ENCODE measurements at places on chromosomes 5 and 9. TPM values are rescaled to one million over a fixed set of nuclear protein-coding genes. Genes with fewer than 3 reads are reported as not detected.

CHD1 gene
- 50.1 TPM for total RNA-seq

DNA sequence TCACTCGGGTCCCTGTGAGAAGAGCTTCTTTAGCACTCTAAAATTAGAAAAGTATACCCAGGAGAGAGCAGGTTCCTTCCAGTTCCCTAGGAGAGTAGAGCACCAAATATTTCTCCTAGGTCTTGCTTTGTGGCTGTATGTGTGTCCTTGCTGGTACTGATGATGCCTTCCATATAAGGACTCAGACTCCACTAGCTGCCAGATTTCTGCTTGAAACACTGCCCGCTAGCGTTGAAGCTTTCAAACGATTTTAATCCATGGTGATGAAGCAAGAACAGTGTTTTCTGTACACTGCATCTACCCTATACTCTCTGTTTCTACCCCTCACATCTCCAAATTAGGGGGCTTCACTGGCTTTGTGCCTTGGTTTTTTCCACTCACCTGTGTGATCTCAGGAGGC is 2.4 kb upstream of the SMC2 start:
- peak; percentile 53 for DNase-seq

DNA sequence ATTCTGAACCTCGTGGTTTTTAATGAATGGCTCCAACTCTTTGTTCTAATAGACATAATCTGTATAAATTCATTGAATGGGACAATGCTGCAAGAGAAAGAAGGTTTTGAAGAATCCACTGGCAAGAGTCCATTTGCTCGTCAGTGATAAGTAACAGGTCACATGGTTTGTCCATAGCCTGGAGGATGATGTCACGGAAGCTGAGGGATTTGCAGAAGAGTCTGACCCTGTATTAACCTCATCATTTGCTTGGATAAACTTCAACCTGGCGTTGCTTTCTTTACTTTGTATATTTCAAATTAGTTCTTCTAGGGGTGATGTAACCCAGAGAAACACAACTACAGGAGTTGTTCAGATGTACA is 197.4 kb downstream of the GAS1 start:
- DNase-seq, result peak; percentile 83

C9orf152 gene
- total RNA-seq, result not detected

GRCh38 chr5:151463137-151464029 is 16.0 kb downstream of the SLC36A1 start:
- no peak for DNase-seq

DNA sequence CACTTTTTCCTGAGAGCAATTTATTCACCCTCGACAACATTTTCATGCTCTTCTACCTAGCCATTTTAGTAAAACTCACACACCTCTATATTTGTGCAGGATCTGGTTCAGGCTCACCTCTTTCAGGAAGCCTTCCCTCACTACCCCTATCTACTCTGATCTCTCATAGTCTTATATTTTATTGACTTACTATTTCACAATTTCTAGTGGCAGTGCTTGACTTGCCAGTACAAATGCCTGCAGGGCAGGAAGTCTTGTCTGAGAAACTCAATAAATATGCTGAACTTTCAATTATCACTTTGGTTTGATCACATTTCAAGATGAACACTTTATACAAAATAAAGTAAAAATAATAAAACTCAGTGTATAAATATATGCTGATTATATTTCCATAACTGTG is 226.8 kb downstream of the CETN3 start:
- no peak for DNase-seq

GRCh38 chr5:88688984-88689667 is 193.9 kb downstream of the MEF2C start:
- DNase-seq, result no peak

GRCh38 chr9:88378317-88378716 is 9.9 kb upstream of the SPIN1 start:
- peak; percentile 61 for DNase-seq

ENTREP1 gene
- total RNA-seq, result under 0.01 TPM

- DNase-seq, result no peak
Observed at GRCh38 chr9:88937248-88937647, 54.0 kb upstream of the S1PR3 start.

GRCh38 chr5:176529116-176529740 is 8.0 kb downstream of the RNF44 start:
- DNase-seq, result no peak

DNA sequence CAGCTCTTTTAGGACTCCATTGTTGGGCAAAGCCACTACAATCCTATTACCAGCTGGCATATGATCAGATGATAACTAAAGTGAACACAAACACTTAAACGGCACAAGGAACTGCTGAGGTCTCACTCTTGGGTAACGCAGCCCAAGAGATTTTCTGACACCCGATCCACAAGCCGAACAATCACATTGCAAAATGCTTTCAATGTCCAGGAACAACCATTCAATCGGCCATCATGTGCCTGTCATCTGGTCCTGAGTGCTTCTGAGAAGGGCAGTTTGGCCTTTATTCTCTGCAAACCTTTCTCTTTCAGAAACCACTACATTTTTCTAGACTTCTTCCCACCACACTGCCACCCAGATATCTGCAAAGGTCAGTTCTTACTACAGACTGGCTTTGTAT is 283.1 kb downstream of the GLIS3 start:
- no peak for DNase-seq

DNA sequence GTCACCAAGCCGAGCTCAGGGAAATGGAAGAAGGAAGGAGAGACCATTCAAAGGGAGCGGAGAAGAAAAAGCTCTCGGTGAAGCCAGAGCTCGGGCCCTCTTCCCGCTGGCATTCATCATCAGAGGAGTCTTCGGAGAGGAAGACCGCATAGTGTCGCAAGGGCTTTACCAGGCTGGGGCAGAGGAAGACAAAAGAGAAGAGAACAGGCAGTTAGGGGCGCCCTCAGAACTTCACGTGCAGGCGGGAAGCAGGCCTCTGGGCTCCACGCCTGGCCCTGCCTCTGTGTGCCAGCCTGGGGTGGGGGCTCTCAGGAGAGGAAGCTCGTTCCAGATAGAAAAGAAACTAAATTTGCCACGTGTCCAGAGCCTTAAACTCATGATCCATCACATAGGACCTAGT is 31.7 kb downstream of the CRB2 start:
- DNase-seq, result no peak

- DNase-seq, result no peak
Observed at GRCh38 chr5:170402508-170402907, 13.3 kb upstream of the KCNMB1 start.

- no peak for DNase-seq
Observed at GRCh38 chr9:35695943-35696401, 6.2 kb upstream of the TPM2 start.

- no peak for DNase-seq
Observed at GRCh38 chr5:13735691-13736090, 208.8 kb downstream of the DNAH5 start.

DNA sequence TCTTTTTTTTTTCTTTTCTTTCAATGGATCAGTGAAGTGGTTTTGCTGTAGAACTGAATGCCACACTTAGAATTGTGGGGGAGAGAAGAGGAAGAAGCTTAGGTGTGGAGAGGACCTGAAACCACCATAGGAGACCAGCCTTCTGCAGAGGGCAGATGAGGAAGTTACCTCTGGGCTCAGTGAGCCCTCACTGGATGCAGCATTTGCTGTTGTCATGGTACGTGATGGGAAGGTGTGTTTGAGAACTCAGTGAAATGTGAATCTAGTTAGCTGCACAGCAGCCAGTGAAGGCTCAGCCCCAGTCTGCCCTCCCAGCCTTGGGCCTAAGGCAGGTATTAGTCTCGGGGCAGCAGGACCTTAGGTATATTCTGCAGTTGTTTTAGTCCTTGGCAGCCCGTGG is 17.5 kb downstream of the CYFIP2 start:
- no peak for DNase-seq

DNA sequence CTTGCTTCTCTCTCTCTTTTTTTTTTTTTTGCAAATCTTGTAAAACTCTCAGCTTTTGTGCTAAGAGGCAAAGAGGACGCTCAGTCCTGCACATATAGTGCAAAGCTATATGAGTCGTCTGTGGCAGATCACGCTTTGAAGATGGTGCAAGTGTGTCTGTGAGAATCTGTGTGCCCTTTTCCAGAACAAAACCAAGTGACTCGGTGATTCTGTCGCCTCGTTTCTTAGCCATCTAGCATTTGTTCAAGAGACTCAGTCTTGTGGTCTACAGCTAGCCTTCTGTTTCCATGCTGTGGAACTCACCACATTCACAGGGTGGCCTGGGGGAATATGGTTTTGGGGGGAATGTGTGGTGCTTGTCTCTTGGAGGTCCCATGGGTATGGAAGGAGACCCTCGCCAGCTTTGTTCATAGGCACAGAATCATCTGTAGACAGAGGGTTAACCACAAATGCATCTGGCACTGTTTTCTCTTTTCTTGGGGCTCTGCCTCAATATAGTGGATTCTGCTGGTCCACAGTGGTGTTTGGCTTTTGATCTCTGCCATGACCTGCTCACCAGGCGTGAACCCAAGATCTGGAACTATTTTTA is 82.1 kb downstream of the C9orf152 start:
- DNase-seq, result no peak

DNA sequence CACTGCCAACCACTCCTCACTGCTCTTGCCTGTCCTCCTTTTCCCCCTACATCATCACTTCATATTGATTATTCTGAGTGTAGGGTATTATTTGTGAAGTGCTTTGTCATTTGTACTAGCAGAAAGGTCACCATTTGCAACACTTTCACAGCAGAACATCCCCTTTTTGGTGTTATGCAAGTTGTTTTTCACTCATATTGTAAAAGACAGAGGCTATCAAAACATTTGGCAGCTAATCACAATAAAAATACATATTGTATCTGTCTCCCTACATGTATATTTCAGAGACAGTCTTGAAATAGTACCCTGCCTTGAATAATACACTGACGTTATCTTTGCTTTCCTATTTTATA is 82.3 kb downstream of the ANXA1 start:
- DNase-seq, result no peak

DNA sequence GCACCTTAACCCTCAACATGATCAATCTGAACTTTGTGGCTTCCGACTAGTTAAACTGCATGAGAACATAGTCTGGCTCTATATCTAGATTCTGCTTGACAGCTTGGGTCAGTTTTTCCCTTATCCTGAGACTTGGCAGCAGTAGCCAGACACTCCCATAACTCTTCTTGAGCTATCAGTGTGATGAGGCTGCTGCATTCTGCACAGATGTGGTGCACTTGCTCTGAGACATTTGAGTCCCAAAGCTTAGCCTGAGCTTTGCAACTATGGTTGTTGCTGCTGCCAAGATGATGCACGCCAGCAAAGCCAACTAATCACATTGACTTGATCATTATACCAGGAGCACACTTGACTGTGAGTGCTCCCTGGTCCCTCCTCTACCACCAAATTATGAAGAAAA is 36.2 kb downstream of the MOCS2 start:
- DNase-seq, result peak; percentile 43

ESM1 gene
- total RNA-seq, result under 0.01 TPM

- DNase-seq, result no peak
Observed at GRCh38 chr5:157735991-157736390, 4.8 kb downstream of the THG1L start.

GRCh38 chr9:26746357-26747072 is 146.1 kb downstream of the CAAP1 start:
- DNase-seq, result peak; percentile 41

DNA sequence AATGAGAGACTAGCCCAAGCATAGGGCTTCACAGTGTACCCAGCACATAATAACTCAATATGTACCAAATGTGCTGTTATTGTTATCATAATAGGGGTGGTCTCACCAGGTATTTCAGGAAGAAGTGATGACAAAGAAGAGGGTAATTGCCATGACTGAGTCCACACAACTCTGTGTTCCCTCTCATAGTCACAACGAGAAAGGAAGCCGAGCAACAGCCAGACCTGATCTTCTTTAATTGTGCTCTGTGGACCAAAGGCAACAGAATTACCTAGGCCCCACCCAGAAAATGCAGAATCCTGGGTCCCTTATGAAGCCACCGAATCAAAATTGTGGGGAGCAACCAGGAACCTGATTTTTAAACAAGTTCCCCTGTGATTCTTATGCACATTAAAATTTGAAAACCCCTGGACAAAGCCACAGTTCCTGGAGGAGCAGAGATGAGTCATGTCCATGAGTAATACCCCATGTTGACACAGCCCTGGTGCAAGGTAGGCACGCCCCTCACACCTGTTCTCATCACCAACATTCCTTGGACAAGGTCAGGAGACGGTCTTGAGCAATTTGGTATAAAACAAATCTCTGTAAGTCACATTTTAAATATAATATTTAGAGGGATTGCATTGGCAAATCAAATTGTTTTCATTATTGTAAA is 5.2 kb downstream of the FGF1 start:
- DNase-seq, result peak; percentile 24

GRCh38 chr5:69019668-69020375 is 74.0 kb upstream of the SLC30A5 start:
- no peak for DNase-seq

GRCh38 chr5:101995585-101995984 is 300.5 kb downstream of the SLCO4C1 start:
- DNase-seq, result no peak

DNA sequence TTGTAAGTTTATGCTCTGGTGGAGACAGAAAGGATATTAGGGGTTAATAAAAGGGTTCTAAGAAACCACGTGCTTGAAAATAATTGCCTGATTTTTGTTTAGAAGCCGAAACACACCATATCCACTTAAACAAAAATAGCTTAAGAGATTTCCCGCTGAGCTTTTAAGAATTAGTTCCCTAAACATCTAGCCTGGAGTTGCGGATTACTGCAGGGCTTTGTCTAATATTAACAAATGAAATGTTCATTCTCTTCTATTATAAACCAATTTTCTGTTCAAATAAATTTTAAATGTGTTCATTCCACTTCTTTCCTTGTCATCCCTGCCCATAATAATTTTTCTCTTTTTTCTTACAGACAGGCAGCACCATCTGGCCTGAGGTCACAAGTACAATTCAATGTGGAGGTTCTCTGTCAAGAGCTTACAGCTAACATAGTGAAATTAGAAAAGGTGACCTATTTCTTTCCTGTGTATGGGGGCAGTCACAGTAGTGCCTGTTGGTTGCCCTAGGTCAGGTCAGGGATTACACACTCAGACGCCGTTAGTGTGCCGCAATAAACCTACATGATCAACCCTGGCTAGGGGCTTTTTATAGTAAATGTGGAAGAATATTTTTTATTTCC is 65.3 kb downstream of the GRAMD2B start:
- no peak for DNase-seq

GRCh38 chr5:68257210-68257609 is 41.7 kb downstream of the PIK3R1 start:
- no peak for DNase-seq

DNA sequence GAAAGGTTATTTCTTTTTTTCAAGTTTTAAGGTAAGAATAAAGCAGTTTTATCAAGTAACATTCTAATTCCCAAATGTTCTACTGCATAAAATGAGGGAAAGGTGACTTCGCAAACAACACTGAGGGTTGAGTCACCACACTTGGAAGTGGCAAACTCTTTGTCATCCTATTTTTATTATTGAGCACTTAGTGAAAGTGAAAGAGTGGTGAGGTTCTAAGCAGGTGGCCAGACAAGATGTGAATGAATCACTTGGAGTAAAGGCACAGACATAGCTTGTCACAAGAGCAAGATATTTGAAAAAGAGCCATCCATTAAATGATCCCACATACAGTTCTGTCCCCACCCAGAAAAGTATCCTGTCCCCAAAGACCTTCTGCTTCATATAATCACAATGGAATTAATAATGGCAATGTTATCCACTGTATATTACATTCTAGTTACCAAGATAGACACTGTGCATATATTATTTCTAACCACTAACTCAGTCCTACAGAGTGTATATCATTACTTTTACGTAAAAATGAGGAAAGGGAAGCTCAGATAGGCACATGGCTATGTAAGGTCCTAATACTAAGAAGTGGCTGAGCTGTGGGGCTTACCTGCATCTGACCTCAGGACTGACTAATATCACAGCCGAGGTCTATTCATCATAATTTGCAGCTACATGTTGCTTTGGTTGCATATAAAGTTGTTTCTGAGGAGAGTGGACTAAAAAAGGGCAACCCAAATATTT is 730.4 kb upstream of the MEF2C start:
- no peak for DNase-seq
